Aorta (tissue), 5 donors: ENCODE measurements at places on chromosomes 6 and 20. TPM values are rescaled to one million over a fixed set of nuclear protein-coding genes. Genes with fewer than 3 reads are reported as not detected.

DNA sequence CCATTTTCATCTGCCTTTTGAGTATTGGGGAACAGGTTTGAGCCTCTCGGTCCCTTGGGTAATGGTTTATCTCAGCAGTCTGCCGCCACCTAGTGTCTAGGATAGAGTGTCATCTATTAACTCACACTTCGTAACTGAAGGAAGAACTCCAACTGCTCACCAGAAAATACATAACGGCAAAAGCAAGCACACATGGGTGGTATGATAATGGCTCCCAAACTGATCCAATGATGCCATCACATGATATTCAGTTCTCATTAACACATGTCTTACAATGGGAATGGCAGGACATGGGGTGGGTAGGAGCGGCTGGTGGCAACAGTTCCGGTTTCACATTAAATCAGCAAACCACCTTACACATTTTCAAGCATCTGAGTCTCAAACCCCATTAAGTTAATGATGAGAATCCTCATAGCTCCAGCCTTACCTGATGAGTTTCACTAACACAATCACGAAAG is 110.7 kb upstream of the PHACTR1 start:
- no peak for DNase-seq

DNA sequence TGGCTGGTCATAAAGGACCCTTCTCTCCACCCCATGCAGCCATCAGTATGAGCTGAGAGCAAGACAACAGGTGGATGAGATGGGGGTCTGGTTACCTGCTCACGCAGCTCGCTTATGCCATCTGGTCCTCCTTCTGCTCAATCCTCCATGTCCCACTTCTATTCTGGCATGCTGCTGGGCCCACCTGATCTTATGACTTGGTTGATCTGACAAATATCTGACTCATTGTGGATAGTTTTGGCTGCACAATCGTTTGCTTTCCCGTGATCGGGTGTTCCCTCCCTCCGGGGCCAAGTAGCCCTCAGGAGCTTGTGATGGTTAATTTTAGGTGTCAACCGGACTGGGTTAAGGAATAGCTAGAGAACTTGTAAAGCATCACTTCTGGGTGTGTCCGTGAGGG is 26.6 kb upstream of the ELMO2 start:
- DNase-seq = no peak

GRCh38 chr6:123956492-123957139 is 153.0 kb downstream of the NKAIN2 start:
- DNase-seq = no peak

DNA sequence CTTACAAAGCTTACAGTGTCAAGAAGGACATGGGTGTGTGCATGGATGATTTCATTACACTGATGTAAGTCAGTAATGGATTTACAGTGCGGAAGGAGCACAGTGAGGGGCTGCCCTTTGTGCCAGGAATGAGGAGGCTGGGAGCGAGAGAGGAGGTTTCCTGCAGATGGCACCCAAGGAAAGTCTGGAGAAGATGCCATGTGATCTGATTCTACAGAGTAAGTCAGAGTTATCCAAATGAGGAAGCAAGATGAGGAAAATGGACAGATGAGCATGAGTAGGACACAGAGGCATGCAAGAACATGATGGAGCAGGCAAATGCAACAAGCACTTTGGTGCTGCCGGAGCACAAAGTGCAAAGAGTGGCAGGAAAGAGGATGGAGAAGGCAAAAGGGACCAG is 29.7 kb downstream of the MAP7 start:
- no peak for DNase-seq

The TULP1 gene
- total RNA-seq = not detected
